ENCODE measurements at places on chromosomes 13 and 19.

GRCh38 chr13:111187960-111188541 is 72.9 kb downstream of the ARHGEF7 start:
- no peak for DNase-seq

GRCh38 chr19:19033176-19033425 is 216 bp downstream of the SUGP2 start:
- no peak for DNase-seq

DNA sequence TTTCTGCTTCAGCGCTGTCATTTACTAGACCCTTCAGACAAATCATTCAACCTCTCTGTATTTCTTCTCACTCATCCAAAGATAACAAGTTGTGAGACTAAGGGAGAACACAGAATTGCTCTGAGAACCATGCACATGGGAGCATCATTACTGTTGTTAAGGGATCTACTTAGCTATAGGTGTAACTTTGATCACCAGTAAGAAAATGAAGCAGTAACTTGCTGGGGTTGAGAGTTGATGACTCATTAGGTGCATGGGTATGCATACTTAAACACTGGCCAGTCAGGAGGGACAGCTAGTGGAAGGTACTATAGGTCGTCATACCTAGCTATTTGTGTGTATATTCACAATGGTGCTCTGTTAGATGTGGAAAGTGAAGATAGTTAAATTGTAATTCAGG is 61.5 kb downstream of the B3GLCT start:
- DNase-seq = no peak

DNA sequence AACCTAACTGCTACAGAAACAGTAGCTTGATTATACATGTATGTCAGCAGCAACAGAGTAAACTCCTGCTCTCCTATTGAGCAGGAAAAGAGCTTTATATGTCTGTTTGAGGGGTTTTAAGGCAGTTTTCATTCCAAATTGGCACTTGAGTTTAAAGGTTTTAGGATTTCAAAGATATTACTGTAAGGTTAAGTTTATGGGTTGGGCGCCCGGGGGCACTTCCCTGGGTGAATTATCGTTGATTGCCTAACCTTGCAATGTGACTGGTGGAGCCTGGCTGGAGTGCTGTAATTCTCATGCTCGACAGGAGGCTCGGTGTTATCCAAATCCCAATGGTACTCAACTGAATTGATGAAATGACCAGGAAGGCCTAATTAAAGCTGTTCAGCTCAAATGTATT is 1586.1 kb downstream of the OLFM4 start:
- no peak for DNase-seq

GRCh38 chr13:111304041-111304544 is 16.3 kb upstream of the TEX29 start:
- no peak for DNase-seq

GRCh38 chr13:97878431-97879375 is 74.8 kb upstream of the IPO5 start:
- peak; percentile 4 for DNase-seq

- no peak for DNase-seq
Measured at GRCh38 chr13:43221611-43222010, 198.2 kb downstream of the DNAJC15 start.

DNA sequence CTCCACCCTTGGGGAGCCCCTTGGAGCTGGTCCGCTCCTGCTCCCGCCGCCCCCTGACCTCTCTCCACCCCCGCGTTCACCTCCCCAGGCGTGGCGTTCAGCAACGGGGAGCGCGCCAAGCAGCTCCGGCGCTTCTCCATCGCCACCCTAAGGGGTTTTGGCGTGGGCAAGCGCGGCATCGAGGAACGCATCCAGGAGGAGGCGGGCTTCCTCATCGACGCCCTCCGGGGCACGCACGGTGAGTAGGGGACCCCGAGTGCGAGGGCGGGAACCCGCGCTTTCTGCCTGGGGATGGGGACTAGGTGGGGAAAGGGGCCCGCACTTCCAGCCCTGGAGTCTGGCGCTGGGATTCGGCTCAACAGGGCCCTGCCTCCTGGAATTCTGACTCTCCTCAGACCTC is 1.7 kb downstream of the CYP2A13 start:
- DNase-seq = no peak

DNA sequence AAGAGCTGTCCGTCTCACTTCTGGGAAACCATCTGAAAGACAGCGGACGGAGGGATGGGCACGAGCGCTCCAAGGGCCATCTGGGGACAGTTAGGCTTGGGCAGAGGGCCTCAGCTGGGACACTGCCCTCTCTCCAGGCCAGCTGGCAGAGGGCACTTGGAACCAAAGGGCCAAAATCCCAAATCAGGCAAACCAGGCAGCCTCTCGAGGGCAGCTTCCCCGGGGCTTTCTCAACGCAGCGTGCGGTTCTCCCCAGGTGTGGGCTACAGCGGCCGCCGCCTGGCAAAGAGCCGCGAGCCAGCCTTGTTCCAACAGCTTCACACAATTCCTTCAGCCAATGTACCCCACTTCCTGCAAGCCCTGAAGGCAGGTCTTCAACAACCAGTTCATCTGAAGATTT is 5.0 kb downstream of the MLLT1 start:
- no peak for DNase-seq

DNA sequence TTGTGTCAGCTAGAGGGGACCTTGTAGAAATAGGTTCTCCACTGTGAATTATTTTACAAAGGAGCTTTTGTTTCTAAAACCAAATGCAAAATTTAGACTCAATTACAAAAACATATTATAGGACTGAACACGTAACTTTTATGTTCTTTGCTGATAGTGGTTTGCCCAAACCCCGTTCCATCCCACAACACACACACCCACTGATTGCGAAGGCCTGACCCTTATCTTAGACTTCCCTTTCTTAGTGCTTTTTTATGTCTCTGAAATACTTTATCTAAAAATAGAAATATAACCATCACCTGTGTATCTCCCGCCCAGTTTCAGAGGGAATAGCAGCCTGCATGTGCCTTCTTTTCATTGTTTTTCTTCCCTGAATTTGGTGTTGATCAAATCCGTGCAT is 13.0 kb downstream of the CCNA1 start:
- DNase-seq = no peak

- DNase-seq = no peak
Measured at GRCh38 chr19:6543866-6544347, 13.1 kb downstream of the TNFSF9 start.

- peak; percentile 92 for DNase-seq
Measured at GRCh38 chr19:34480971-34481841, at the start of gene WTIP. Gene WTIP (plus strand): TSS chr19:34481758. CDS start chr19:34481975, 217 bp downstream.

DNA sequence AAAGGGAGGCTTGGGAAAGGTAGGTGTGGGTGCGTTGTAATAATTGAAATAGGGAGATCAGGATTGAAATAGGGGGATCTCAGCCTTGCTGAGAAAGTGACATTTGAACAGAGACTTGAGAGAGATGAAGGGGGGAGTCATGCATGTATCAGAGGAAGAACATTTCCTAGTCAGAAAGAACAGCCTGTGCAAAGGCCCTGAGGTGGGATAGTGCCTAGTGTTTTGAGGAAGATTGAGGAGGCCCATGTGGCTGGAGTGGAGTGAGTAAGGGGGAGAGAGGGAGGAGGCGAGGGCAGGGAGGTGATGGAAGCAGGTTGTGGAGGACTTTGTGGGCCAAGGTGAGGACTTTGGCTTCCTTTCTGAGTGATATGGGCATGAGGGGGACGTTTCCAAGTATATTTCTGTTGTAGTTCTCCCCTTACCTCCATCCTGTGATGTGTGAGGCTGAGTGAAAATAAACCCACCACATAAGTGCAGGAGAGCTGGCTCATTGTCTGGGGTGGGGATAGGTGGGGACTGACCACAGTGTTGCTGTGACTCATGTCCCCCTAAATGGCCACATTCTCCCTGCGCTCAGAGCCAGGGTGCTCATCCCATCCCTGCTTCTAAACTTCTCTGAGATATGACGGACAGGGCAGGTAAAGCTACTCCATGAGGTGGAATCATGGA is 17.8 kb downstream of the ACTL9 start:
- DNase-seq = no peak

GRCh38 chr19:18437491-18438330 is at the start of gene ISYNA1:
Gene ISYNA1 (minus strand): TSS chr19:18438133. CDS start chr19:18437979, 154 bp downstream.
- peak; percentile 69 for DNase-seq

GRCh38 chr13:50664951-50665350 is 178.5 kb downstream of the DLEU7 start:
- no peak for DNase-seq

DNA sequence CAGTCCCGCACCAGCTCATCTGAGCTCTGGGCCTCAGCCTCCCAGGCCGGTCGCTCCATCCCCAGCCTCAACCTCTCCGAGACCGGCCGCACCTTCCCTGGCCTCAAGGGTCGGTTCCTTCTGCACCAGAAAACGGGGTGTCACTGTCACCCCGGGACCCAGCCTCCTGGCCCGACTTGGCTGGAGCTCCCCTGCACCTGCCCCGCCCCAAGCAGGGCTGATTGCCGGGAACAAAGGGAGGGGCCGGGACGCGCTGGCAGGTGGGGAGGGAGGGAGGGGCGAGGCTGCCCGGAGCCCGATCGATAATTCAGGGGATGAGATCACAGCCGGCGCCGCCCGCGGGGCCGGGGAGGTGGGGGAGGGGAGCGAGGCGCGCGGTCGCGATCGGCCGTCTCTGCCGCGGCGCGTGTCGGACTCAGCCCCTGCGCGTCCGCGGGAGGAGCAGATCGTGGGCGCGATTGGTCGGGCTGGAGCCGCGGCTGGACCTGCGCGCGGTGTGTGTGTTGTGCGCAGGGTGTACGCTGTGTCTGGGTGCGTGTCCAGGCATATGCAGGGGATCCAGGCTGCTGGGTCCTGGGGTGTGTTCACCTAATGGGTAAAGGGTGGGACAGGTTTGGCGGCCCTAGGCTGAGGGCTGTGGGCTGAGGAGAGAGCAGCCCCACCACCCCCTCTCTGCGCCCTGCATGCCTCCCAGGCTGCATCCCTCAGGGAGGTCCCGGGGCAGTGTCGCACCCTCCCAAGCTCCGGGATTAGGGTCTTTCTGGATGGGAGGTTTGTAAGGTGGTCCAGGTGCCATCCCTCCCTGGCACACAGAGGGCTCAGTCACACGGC is 1.1 kb upstream of the SHC2 start:
- no peak for DNase-seq

DNA sequence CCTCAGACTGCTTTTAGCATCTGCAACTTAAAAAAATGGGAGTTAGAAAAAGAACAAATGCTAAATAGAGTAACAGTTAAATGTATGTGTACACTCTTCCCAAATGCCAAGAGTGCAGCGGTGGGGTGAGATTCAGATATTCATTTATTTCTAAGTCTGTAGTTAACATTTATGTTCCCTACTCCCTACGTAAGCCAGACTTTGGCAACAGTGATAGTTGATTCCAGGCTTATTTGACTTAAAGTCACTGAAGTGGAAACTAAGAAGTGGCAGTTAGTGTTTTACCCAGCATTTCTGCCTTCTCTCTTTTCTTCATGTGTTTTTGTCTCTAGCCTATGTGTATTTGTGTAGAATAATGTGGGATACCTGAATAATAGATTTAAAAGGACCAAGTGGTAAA is 4.5 kb downstream of the MIR17HG start:
- no peak for DNase-seq

DNA sequence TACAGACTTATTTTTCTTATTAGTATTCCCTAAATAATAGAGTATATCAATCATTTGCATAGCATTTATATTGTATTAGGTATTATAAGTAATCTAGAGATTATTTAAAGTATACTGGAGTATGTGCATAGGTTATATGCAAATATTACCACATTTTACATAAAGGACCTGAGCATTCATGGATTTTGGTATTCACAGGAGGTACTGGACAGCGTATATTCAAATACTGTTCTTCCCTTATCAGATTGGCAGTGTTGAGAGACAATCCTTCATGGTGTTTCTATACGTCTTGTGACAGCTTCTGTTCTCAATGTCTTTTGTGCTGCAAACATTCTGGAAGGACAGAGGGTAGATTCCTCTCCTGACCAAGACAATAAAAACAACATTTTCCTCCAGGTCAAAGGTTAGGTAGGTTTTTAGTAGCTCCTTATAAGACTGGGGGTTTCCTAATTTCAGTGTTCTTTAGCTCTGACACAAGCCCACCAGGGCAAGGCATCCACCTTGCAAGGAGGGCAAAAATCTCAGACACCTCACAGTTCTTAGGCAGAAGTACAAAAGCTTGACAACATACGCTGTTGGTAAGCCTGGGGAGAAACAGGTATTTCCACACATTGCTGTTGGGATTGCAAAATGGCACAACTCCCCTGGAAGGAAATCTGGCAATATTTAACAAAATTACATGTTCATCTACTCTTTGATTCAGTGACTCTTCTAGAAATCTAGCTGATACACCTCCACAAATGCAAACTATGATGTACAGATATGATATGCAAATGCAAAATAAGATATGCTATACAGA is 20.6 kb upstream of the PCCA start:
- DNase-seq = no peak

DNA sequence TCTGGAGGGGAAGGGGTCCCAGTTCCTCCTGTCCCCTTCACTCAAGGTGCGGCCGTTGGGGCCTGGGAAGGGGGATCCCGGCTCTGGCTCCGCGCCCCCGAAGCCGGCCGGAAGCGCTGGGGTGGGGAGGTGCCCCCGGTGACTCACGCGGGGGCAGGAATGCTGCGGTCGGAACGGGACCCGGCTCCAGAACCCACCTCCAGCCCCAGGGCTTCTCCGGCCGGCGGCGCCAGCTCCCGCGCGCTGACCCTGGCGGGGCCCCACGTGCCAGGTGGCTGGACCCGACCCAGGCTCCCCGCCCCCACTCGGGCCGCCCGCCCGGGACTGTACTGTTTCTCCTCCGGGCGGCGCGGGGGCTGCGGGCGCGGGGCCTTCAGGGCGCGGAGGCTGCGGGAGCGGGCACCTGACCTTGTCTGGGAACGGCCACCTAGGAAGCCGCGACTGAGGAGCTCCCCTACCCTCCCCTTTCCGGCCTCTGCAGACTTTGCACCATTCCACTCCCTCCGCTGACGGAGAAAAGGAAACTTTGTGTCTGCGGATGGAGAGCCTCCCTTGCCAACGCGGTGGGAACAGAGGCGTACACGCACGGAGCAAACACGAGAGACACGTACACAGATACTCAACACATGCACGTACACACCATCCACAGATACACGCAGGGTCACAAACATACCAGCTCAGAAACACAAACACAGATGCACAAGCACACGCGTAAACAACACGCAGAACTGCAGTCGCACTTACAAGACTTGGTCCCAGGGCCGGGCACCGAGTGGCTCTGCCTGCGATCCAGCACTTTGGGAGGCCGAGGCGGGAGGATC is 7.2 kb downstream of the AXL start:
- DNase-seq = peak; percentile 95

GRCh38 chr19:597406-598315 is 8.0 kb downstream of the HCN2 start:
- no peak for DNase-seq

- peak; percentile 72 for DNase-seq
Measured at GRCh38 chr19:41699231-41699967, 9.0 kb upstream of the CEACAM5 start.
